ENCODE measurements at places on chromosomes 2 and 18. TPM values are rescaled to one million over a fixed set of nuclear protein-coding genes. Genes with fewer than 3 reads are reported as not detected.

Gene GREB1
- total RNA-seq = 0.10 TPM

DNA sequence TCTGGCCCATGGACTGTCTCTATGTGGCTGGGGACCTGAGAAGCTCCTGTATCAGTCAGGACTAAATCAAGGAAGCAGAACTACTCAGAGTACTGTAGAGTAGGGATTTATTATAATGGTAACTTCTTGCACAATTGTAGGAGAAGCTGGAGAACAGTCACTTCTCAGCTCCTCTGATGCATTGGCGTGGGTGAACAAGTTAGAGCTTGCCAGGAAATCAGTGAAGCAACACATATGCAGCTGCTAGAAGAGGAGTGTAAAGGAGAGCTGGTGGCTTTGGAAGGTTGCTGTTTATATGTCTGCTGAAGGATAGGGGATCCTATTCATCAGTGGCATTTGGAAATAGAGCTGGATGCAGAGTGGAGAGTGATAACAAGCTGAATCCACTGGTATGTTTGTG, 215.5 kb upstream of the CWC22 start:
- DNase-seq = no peak

- peak; percentile 71 for DNase-seq
Measured at GRCh38 chr18:24019641-24020331, 5.2 kb downstream of the TTC39C start.

Gene PRKAG3
- not detected for total RNA-seq

DNA sequence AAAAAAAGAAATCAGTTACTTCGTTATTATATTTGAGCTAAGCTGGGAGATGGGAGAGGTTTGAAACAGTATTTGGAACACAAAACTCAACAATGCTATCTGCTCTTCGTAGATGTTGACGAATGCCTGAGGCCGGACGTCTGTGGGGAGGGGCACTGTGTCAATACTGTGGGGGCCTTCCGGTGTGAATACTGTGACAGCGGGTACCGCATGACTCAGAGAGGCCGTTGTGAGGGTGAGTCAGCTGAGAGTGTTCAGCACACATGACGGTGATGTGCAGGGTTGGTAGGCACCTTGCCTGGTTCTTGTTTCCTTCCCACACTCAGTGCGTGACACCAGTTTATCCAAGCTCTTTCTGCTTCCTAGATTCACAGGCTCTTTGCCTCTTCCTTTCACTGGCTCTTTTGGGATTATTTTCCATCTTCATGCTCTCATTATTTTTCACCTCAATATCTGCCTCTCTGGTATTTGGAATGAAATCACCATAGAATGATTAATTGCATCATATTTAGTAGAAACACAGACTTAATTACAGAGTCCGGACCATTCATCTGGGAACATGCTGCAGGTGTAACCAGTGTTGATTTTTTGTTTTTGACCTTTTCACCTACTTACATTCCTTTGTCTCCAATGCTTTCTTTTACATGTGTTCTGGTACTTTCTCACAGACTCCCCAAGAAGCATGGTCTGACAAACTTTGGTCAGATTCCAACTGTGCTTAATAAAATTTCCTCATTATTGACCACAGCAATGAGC, 200.6 kb upstream of the RASGRP3 start:
- no peak for DNase-seq

Measured in activated T-helper 1 cell treated with anti-CD3 and anti-CD28 coated beads, Interleukin-12 subunit alpha, Interleukin-12 subunit beta, Interleukin-2, Interleukin-4 antibody, amounts not matched to agents 30 ng/mL and 10 ng/mL and 1 ng/mL, durations not matched to agents 14 hours and 24 hours and 36 hours (primary cell).